ENCODE measurements at places on chromosomes 13 and 19.

- DNase-seq, result no peak
Measured at GRCh38 chr19:15104003-15104402, 3.2 kb upstream of the SYDE1 start.

- no peak for DNase-seq
Measured at GRCh38 chr19:17579661-17580244, 24.3 kb downstream of the COLGALT1 start.

DNA sequence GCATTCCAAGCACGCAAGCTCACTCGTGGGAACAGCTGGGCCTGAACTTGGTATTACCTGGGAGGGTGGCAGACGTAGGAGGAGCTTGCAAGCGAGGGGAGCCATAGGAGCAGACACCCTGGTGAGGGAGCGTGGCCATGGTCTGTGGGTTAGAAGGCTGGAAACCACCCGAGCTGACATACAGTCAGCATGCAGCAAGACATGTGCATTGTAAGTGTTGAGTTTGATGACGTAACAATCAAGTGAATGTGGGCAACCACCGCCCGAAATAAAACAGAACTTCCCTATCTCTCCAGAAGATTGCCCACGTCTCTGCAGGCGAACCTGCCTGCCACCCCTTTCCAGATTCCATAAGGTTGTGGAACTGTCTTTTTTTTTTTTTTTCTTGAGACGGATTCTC, 26.8 kb downstream of the UBXN6 start:
- no peak for DNase-seq

DNA sequence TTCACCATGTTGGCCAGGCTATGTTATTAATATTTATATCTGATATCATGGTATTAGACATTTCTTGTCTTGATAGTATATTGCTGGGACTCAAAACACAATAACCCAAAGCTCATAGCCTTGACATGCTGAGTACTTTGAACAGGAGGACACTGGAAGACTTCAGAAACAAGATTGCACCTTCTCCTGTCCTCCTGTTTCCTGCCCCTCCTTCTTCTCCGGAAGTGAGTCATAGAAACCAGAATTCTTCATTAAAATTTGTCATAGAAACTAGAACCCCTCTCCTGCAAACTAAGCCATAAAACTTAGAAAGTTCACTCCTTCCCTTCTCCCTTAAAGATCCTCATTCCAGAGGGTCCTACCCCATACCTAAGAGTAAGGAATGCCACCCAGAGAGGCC, 400.2 kb downstream of the SLITRK5 start:
- no peak for DNase-seq

DNA sequence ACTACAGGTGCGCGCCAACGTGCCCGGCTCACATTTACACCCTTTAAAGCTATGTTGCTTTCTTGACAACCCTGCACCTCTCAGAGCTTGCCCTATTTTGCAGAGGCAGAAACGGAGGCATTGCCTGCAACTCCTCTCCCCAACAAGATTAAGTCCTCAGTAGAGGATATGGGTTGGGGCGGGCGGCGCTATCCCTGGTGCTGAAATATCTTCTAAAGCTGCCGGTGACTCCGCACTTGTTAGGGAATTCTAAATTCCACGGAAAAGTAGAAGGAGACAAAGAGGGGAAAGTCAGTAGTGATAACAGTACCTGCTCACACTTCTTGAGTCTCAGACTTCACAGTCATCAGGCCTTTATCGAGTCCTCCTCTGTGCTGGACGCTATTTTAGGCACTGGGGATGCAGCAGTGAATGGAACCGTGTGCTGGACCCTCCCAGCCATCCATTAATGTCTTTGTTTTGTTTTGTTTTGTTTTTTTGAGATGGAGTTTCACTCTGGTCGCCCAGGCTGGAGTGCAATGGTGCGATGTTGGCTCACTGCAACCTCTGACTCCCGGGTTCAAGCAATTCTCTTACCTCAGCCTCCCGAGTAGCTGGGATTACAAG, 18.0 kb downstream of the SLC5A5 start:
- no peak for DNase-seq

- peak; percentile 77 for DNase-seq
Measured at GRCh38 chr13:113758651-113759524, at the start of gene TMEM255B. TMEM255B (plus strand) TSS chr13:113759226; CDS start chr13:113759270, 44 bp downstream.

GRCh38 chr19:13033819-13034611, 38.7 kb downstream of the NFIX start:
- no peak for DNase-seq

DNA sequence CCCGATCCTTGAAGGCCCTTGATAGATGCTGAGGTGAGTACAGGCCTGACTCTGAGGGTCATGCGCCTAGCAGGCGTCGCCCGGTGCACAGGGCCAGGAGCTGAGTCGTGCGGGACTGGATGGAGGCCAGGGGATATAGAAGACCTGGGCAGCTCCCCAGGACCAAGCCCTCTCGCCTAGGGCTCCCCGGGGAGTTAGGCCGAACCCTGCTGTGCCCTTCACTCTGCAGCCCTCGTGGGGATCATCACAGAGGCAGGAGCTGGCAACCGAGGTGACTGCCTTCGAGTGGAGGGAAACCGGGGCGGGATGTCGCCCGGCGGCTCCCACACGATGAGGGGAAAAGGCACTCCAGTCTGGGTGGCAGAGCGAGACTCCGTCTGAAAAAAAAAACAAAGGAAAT, 11.7 kb downstream of the CSNK1G2 start:
- no peak for DNase-seq

DNA sequence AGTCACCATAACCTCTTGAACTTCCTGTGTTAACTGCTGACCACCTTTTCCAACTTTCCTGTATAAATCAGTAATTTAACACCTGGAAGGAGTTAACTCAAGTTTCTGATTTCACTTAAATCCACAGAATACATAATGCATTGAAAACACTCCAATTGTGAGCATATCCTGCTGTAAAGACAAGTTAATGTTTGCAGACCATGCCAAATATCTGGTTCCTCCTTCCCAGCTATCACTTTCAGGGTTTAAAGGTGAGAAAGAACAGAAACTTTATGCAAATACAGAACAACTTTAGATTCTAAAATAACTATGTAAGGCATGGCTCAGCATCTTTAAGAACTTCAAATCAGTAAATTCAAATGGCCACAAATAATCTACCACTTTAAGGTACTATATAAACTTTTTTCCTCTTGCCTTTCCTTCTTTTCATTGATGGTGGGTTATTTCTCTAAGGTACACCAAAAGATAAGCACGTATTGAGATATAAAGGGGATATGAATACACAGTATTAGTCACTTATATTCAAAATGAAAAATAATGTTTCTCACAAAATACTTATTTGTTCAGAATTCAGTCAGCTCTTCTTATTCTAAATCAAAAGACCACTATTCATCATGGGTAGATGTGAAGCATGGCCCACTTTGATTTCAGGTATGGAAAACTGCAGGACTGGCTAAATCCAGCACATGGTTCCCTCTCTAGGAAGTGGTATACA, 6.6 kb upstream of the TPTE2 start:
- DNase-seq, result no peak

GRCh38 chr19:31253526-31254179, 95.6 kb downstream of the TSHZ3 start:
- no peak for DNase-seq

- no peak for DNase-seq
Measured at GRCh38 chr13:34421858-34422475, 520.1 kb upstream of the NBEA start.
